ENCODE measurements at places on chromosomes 2 and 18. TPM values are rescaled to one million over a fixed set of nuclear protein-coding genes. Genes with fewer than 3 reads are reported as not detected.

DNA sequence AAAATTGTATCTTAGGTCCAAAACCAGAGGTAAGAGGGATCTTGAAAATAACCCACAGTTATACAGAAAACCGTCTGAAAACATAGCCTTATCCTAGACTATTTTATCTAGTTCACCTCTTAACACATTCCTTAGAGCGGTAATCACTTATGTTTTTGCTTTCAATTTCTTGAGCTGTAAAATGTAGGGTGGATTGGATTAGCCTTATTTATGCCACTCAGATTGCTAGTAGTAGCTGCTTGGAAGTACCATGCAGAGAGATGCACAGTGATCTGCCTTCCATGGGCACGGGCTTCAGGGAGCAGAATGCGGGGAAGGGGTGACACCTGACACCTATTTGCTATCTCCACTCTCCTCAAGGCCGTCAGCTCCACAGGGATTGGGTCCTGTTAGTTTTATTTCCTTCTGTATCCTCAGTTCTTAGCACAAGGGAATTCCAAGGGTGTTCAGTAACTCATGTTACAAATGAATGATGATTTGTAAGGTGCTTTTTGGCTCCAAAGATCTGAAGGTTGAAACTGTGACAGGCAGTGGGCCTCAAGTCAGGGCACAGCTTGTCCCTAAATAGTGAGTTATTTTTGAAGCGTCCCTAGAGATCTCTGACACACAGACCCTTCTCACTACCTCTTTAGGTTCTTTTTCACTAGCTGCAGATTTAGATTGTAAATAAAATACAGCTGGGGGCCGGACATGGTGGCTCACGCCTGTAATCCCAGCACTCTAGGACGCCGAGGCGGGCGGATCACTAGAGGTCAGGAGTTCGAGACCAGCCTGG, 64.0 kb upstream of the PMAIP1 start:
- DNase-seq, result no peak
- no peak overlapping the region for H3K4me3 ChIP-seq

GRCh38 chr18:79803611-79804051, 5.9 kb downstream of the KCNG2 start:
- no peaks in the 10 kb centered on the region for H3K36me3 ChIP-seq
- DNase-seq, result no peak
- peaks cover 17% of the 10 kb centered on the region for H3K4me1 ChIP-seq
- no peak overlapping the region for H3K4me3 ChIP-seq
- peaks cover 16% of the 10 kb centered on the region for H3K27me3 ChIP-seq
- no peak overlapping the region for H3K27ac ChIP-seq

The BMP10 gene
- not detected for total RNA-seq

DNA sequence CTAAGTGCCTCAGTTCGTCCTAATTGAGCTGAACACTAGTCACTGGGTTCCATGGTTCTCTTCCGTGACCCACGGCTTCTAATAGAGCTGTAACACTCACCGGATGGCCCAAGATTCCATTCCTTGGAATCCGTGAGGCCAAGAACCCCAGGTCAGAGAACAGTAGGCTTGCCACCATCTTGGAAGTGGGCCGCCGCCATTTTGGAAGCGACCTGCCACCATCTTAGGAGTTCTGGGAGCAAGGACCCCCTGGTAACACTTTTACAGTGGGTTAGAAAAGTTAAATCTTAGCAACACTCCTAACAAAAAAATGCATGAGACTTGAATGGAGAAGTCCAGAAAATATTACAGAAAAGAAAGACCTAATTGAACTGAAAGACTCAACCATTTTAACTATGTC, 84.5 kb downstream of the TMEM18 start:
- H3K27ac ChIP-seq, result no peak overlapping the region
- no peaks in the 10 kb centered on the region for H3K36me3 ChIP-seq
- H3K4me3 ChIP-seq, result no peak overlapping the region
- peaks cover 14% of the 10 kb centered on the region for H3K27me3 ChIP-seq
- H3K4me1 ChIP-seq, result no peaks in the 10 kb centered on the region
- no peak for DNase-seq

The BOLL gene
- not detected for total RNA-seq

The LCT gene
- 0.34 TPM for total RNA-seq

The TLX2 gene
- total RNA-seq, result not detected

DNA sequence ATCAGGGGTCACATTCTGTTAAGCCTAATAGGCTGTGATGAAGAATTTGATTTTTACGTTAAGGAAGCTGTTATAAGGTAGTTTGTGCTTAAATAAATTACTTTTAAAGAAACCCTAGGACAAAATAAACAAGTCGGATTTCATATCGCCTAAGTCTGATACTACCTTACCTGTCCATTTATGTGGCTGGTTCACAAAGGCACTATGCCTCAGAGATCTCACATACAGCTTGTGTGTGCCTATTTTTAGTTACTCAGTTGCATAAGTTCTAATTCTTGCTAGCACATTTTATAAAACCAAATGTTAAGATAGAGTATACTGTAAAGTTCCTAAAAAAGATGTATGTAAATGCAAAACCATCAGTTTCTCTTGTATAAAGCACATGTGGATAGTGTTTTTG, 40.0 kb downstream of the AGFG1 start:
- H3K36me3 ChIP-seq, result peaks cover 14% of the 10 kb centered on the region
- H3K4me1 ChIP-seq, result peaks cover 72% of the 10 kb centered on the region
- H3K27me3 ChIP-seq, result no peaks in the 10 kb centered on the region
- H3K4me3 ChIP-seq, result no peak overlapping the region

The VWC2L gene
- total RNA-seq, result not detected

The CROCC2 gene
- total RNA-seq, result not detected

GRCh38 chr2:30394096-30394495, 53.0 kb upstream of the LCLAT1 start:
- no peaks in the 10 kb centered on the region for H3K27me3 ChIP-seq
- DNase-seq, result no peak
- H3K4me1 ChIP-seq, result peaks cover 5% of the 10 kb centered on the region

- H3K4me1 ChIP-seq, result no peaks in the 10 kb centered on the region
- H3K36me3 ChIP-seq, result no peaks in the 10 kb centered on the region
- H3K4me3 ChIP-seq, result no peak overlapping the region
- no peak overlapping the region for H3K27ac ChIP-seq
- DNase-seq, result no peak
- H3K27me3 ChIP-seq, result no peaks in the 10 kb centered on the region
Observed at GRCh38 chr18:30486856-30487255, 555.7 kb downstream of the DSC3 start.

DNA sequence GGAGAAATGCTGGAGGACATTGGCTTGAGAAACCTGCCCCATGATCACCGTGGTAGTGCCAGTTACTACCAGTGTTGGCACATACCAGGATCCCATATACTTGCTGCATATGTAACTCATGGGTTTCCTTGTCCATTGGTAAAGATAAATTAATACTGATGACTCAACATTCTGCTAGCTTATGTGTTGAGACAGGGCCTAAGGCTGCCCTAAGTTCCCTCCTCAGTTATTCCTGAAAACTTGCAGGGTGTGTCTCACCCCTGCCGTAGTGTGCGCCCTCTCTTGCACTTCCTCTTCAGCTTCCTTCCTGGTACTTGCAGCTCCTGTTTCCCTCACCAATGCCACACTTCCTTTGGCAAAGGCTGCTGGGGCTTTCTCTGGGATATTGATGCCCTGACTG, 4.3 kb upstream of the INO80C start:
- peaks cover 5% of the 10 kb centered on the region for H3K4me1 ChIP-seq
- no peaks in the 10 kb centered on the region for H3K36me3 ChIP-seq
- DNase-seq, result no peak
- H3K27ac ChIP-seq, result no peak overlapping the region

DNA sequence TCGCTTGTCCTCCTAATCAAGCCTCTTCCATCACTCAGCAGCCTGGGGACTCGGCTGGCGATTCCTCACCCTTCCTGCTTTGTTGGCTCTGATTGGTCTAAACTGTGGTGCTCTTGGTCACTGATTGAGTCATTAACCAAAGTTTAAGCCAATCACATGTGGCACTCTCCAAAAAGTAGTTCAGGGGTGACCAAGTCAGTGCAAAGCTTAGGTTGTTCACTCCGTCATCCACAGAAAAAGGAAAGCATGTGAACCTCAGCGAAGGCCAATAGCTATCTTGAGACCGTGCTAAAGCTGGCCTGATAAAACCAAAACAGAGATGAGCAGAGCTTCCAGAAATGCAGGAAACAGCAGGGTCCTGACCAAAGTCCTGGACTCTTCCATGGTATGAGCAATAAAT, 4.9 kb downstream of the ALPK2 start:
- H3K27me3 ChIP-seq, result no peaks in the 10 kb centered on the region
- no peak overlapping the region for H3K4me3 ChIP-seq
- DNase-seq, result no peak
- H3K27ac ChIP-seq, result no peak overlapping the region
- H3K4me1 ChIP-seq, result peaks cover 24% of the 10 kb centered on the region
- H3K36me3 ChIP-seq, result no peaks in the 10 kb centered on the region

Data from activated naive CD8-positive, alpha-beta T cell treated with anti-CD3 and anti-CD28 coated beads for 36 hours (primary cell).